ENCODE measurements at places on chromosomes 13 and 19.

DNA sequence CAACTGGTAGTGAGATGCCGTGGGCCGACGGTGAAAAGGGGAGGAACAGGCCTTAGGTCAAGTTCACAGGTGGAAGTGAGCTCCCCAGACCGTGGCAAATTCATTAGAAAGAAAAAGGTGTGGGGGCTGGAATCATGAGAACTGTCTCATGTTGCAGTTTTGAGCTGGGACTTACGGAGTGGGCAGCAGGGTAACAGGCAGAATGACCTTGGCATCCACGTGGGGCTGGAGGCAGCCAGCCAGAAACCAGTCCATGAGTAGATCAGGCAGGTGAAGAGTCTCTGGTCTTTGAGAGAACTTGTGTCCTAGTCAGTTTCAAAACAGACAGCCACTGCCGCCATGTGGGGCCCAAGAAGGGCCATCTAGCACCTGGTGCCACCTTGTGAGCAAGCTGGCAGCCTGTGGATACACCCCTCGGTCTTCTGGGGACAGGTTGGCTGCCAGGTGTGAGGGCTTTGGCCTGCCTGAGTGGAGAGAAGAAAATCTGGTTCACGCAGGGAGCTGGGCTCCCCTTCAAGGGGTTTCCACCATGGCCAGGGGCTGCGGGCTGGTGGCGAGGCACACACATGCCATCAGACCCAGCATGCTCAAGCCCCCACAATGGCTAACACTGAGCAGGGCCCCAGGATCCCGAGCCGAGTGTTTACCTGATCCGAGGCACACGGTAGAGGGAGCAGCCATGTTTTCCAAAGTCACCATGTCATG, 23.9 kb downstream of the TSSK6 start:
- DNase-seq, result no peak

DNA sequence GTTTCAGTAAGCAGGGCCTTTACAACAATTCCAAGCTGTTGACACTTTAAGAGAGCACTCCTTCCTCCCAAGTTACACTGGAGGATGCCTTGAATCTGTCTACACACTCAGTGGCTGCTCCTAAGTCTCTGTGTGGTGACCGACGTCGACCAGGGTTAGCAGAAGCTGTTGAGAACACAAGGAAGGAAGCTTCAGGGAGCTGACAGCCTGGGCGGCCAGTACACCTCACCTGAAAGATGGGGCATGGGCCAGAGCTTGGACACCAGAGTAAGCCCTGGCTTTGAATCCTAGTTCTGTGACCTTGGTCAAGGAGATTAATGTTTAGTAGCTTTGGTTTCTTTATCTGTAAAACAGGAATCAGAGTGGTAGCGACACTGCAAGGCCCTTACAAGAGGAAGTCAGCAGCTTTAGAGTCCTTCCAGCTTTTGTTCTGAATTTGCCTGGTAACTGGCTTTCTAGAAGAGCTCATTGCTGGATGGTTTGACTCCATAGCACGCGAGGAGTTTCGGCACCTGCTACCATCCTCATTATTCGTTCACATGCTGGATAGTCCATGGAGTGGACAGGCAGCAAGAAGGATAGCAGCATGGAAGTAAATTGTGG, 214.2 kb downstream of the FGF9 start:
- no peak for DNase-seq

- no peak for DNase-seq
These were observed 635.6 kb upstream of the SLITRK5 start for GRCh38 chr13:87035526-87035925.

DNA sequence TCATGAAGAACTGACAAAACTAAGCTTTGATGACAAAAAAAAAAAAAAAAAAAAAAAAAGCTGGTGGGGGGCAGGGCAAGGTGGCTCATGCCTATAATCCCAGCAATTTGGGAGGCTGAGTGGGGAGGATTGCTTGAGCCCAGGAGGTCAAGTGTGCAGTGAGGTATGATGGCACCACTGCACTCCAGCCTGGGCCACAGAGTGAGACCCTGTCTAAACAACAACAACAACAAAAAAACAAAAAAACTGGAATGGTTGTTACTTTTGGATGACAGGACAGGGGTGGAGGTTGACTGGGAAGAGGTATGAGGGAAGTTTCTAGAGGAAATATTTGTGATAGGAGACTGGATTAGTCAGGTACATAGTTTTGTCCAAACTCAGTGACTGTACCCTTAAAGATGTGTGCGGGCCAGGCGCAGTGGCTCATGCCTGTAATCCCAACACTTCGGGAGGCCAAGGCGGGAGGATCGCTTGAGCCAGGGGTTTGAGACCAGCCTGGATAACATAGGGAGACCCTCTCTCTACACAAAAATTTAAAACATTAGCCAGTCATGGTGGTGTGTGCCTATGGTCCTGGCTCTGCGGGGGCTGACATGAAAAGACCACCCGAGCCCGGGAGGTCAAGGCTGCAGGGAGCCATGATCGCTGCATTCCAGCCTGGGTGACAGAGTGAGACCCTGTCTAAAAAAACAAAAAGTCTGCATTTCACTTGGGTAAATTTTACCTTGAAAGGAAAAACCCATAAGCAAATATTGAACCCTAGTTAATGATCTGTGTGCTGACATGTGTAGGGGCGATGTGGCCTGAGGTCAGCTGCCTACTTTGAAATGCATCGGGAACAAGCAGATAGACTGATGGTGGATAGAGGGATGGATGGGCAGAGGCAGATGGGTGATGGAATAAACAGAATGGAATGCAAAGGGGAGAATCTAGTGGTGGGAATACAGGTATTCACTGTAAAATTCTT, 37.0 kb downstream of the CERS4 start:
- no peak for DNase-seq

DNA sequence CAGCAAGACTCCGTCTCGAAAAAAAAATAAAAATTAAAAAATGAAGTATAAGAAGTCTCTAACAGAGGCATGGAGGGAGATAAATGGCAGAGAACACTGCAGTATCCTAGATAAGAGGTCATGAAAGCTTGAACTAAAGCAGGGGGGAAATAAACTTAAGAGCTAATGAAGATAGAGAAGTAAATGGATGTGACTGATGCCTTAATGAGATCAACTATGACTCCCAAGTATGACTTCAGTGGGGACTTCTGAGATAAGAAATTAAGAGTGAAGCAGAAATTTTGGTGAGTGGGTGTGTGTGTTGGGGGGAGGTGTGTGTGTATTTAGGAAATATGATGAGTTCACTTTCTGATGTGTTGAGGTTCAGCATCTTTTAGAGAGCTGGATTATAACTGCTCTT, 55.1 kb downstream of the DIAPH3 start:
- no peak for DNase-seq

DNA sequence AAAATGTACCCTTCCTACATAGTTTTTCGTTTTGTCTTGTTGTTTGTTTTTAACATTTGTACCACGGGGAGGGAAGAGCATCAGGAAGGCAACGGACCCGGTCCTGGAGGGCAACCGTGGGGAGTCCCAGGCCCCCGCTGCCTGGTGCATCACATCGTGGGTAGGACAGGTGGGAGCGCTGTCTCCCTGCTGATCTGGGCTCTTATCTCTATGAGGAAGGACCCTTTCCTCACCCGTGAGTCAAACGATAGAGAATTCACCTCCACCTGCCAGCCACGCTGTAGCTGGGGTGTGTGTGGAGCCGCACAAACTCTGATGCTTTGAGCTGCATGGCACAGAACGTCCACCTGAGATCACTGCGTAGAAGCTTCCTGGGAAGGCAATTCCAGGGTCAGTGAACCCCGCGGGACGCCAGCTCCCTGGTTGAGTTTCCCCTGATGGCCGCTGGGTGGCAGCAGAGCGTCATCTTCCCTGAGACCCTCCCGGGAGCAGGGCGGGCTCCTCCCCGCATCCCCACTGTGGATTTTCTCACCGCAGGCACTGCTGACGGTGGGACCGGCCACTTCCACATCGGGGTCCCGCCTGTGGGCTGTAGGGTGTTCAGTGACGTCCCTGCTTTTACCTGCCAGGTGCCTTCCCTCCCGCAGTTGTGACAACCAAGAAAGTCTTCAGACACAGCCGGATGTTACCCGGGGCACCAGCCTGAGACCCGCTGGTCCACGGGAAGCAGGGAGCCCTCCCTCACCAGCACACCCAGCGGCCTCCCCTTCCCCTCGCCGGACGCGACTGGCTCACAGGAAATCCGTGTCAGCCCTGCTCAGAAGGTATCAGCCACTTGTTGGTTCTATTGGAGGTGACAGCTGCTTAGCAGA, 54.7 kb downstream of the ZNF787 start:
- peak; percentile 31 for DNase-seq

DNA sequence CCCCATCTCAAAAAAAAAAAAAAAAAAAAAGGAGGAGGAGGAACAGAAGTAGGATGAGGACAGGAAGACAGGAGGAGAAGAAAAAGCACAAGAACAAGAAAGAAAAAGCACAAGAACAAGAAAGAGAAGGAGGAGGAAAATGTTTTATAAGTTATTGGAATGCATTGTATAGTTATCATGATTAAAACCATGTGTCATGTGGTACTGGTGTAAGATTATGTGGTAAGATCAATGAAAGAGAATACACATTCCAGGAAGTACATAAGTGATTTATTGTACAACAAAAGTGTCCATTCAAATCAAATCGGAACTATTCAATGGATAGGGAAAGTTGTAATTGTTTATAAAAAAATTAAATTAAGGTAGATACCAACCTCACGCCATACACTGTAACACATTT, 167.7 kb downstream of the MZT1 start:
- no peak for DNase-seq

GRCh38 chr19:48635263-48635965, 1.8 kb downstream of the DBP start:
- peak; percentile 62 for DNase-seq

GRCh38 chr13:49683489-49683888, 7.8 kb downstream of the EBPL start:
- no peak for DNase-seq

DNA sequence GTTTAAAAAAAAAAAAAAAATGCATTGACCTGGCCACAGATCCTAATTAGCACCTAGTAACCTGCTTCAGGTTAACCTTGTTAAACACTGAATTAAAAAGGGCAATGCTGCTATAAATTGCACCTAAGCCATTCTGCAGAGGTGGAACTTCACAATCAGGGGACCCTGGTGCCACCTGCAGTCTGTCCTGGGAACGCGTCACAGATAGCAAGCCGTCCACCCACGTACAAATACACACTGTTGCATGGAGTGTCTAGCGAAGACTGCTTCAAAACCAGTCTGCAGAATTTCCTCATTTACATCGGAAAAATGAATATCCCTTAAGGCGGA, 169.3 kb downstream of the COL4A1 start:
- no peak for DNase-seq

GRCh38 chr19:15583346-15583745, 31.7 kb upstream of the CYP4F8 start:
- no peak for DNase-seq

GRCh38 chr19:49792829-49793560, 20.1 kb downstream of the FUZ start:
- no peak for DNase-seq

DNA sequence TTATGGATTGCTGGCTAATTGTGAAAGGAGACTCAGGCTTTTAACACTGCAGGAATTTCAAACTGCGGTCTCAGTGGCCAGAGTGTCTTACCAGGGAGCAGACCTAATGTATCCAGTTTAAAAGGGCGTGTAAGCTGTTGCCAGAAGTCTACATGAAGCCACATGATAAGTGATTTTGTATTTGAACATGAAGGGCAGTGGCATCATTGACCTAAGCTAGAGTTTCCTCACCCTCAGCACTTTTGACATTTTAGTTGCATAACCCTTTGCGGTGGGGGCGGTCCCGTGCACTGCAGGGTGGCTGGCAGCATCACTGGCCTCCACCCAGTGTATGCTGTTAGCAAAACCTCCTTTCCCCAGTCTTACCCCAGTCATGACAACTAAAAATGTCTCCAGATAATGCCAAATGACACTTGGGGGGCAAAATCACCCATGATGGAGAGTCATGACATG, 23.7 kb upstream of the GPR18 start:
- DNase-seq, result peak; percentile 55

GRCh38 chr13:23069566-23069965, 111.2 kb upstream of the SGCG start:
- DNase-seq, result no peak

DNA sequence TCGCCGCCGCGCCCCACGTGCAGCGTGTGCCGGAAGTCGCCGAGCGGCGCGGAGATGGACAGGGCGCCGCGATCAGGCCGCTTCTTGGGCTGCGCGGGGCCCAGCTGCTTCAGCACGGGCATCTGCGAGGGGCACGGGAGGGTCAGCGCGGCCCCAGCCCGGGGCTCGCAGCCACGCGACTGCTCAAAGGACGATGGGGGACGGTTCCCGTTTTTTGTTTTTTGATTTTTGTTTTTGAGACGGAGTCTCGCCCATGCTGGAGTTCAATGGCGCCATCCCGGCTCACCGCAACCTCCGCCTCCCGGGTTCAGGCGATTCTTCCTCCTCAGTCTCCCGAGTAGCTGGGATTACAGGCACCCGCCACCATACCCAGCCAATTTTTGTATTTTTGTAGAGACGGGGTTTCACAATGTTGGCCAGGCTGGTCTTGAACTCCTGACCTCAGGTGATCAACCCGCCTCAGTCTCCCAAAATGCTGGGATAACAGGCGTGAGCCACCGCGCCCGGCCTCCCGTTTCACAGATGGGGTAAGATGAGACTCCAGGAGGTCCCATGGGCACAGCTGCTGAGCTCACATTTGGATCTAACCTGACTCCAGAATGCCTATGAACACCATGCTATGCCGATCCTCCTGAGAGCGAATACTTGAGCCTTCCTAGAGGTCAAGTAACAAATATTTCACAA, 2.0 kb upstream of the LENG9 start:
- no peak for DNase-seq

DNA sequence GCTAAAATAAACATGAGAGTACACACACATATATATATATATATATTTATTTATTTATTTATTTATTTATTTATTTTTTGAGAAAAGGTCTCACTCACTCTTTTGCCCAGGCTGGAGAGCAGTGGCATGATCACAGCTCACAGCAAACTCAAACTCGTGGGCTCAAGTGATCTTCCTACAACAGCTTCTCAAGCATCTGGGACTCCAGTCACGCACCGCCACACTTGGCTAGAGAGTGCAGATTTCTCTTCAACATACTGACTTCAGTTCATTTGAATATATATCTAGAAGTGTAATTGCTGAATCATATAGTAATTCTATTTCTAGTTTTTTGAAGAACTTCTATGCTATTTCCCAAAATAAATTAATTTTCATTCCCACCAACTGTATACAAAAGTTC, 1711.8 kb downstream of the SLITRK5 start:
- no peak for DNase-seq

DNA sequence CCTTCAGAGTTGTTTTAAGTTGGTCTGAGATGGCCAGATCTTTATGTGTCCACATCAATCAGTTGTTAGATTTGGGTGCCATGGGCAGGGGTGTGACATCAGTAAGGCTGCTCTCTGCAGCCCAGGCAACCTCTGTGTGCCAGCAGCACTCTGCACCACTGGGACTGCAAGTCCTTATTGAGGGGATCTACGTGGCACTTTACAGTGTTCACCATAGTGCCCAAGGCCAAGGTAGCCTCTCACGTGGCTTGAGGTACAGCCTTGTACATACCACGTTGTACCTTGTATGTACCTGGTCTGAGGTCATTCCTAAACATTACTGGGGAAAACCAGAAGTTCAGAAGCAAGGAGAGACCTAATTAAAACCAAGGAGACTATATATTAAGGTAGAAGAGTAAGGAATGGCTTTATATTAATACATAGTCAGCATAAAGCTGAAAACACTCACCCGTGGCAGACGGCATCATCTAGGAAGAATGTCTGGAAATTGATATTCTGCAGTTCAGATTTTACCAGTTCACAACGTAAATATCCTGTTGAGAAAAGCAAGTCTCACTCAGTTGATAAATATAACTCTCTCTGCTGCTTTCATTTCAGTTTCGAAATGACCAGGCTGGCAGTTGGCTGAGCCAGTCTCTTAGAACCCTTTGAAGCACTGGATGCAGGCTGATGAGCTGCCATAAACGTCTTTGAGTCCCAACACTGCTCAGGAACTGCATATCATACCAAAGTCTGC, 128.8 kb downstream of the ZDHHC20 start:
- no peak for DNase-seq

GRCh38 chr13:58893396-58893795, 1261.9 kb downstream of the PCDH17 start:
- no peak for DNase-seq
